ENCODE measurements at places on chromosomes 6 and 20.

DNA sequence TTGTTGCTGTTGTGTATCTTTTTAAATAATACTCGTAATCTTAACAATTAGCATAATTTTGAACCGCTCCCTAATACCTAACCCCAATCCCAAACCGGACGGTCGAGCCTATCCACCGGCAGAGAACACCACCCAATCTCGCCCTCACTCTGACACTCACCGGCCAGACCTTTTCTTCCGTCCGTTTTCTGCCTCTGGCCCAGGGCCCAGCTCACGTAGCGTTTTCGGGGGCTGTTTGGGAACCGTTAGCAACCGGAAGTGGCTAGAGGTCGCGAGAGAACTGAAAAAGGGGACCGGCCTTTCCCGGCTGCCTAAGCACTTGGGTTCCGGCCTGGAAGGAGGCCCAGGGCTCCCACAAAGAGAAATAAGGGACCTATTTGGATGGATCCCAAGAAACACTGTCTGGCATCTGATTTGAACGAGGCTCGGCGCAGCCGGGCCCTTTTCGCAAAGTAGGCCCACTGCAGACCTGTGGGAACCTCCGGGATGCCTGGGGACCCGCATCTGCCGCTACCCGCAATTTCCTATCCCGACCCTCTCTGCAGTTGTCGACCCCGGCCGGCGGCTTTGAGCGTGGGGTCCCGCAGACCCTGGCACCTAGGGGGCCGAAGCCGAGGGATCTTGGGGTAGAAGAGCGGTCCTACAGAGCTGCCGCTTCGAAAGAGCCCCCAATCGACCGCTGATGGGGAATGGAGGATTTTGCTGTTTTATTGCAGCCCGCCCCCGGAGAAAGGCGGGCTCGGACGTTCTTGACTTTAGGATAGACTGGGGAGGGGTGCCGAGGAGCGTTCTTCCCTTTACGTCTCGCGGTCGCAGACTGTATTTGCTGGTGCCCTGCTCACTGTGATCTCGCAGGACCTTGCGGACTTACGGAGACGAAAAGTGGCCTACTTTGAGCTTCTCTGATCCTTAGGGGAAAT lies 4.8 kb upstream of the ZKSCAN8 start:
- peak; percentile 83 for DNase-seq

GRCh38 chr20:6866741-6867140 lies 99.3 kb downstream of the BMP2 start:
- no peak for DNase-seq

DNA sequence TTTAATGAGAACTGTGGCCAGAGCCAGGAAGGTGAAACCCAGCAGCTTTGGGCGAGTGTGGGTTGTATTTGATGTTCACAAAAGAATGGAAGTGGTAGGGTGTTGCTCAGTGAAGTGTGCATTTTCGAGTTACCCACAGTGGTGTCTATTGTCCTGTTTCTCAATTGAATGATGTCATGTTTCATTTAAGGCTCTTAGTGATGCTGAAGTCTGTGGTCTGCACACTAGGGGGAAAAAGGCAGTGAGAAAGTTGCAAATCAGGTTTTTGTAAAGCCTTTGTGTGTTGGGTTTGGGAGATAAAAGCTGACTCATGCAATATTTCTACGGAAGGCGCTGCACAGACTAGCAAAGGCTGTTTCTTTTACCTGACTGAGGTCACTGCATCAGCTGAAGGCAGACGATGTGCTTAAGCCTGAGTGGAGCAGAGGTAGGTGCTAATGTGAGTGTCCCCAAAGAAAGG lies 121.1 kb downstream of the PLEKHG1 start:
- no peak for DNase-seq

DNA sequence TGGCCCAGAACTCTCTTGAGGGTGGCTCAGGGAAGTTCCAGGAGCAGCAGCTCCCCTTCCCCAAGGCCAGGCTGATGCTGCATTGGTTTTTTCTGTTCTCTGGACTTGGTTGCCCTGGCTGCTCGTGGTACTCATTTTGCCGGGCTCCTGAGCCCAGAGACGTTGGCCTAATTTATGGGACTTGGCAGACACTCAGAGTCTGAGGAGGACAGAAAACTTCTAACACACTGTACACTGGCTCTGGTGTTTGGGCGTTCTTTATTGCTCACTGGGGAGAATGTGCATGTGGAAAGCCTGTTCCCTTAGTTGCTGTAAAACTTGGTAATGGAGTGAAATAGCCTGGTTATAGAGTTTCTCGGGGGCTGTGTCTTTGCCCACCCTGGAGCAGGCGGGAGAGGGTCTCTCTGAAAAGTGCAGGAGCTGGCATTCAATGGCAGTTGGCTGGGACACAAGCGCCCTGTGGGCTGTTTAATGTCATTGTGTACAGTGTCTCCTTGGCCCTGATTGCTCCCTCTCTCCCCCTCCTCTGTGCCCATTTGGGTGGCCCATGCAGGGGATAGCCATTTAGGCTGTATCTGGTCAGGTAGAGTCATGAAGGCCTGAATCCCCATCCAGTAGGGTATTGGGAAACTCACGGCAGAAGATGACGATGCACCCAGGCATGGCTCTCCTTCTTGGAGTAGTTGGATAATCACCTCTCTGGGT lies 109.3 kb downstream of the CDC5L start:
- DNase-seq: no peak

GRCh38 chr6:165448210-165448609 lies 138.8 kb upstream of the C6orf118 start:
- no peak for DNase-seq

Data from AG04449 (cell line).